Caki2 (cell line): ENCODE measurements at places on chromosomes 11 and 22. TPM values are rescaled to one million over a fixed set of nuclear protein-coding genes. Genes with fewer than 3 reads are reported as not detected.

Gene SYT7
- 0.41 and 2.0 TPM in 2 replicates for total RNA-seq

Gene KDM4D
- 0.30 and 4.1 TPM in 2 replicates for total RNA-seq

Gene PRDX5
- 258 and 341 TPM in 2 replicates for total RNA-seq

Gene ABTB2
- 6.0 and 6.3 TPM in 2 replicates for total RNA-seq

Gene OR8A1
- total RNA-seq: not detected in 2 replicates

Gene PLAAT5
- total RNA-seq: 0.87 and 2.3 TPM in 2 replicates

Gene APOC3
- total RNA-seq: not detected in 2 replicates

Gene MYOD1
- not detected in 2 replicates for total RNA-seq

Gene TSKU
- total RNA-seq: 48.6 and 48.9 TPM in 2 replicates

Gene TMEM86A
- total RNA-seq: 0.78 and 1.4 TPM in 2 replicates

Gene LSP1
- total RNA-seq: not detected in 2 replicates

Gene OR52H1
- total RNA-seq: not detected in 2 replicates

Gene SIRT3
- 24.4 and 25.1 TPM in 2 replicates for total RNA-seq

- DNase-seq: peak; percentile 74
Measured at GRCh38 chr22:28798810-28799605, 1.4 kb downstream of the XBP1 start.

- no peak for DNase-seq
Measured at GRCh38 chr22:45866126-45866645, 110.8 kb downstream of the WNT7B start.

DNA sequence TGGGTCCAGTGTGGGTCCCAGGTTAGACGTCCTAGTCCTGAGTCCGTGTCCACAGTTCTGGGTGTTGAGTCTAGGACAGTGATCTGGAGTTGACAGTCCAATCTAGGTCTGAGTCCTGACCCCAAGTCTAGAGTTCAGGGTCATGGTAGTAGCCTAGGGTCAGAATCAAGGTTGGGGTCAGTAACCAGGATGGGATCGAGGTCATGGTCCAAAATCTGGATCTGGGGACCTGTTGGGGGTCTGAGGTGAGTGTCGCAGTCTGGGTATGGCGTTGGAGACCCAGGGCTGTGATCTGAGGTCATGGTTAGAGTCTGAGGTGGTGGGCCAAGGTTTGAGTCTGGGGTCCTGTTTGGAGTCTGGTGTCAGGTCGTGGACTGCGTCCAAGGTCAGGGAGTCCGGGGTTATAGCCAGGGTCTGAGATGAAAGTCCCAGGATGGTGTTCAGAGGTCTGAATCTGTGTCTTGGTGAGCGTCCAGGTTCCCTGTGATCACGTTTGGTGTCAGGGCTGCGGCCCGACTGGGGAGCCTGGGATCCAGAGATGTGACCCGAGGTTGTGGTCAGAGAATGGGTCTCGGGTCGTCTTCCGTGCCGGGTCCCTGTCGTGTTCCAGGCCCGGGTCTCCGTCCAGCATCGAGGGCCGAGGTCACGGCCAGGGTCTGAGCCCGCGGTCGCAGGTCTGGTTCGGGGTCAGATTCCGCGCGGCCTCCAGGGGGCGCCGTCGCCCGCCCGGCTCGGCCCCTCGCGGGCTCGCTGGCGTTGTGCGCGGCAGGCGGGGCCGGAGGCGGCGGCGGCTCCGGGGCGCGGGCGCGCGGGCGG is 432 bp upstream of the GRK2 start:
- DNase-seq: peak; percentile 28

GRCh38 chr22:26606611-26607010 is 11.2 kb downstream of the CRYBB1 start:
- no peak for DNase-seq

DNA sequence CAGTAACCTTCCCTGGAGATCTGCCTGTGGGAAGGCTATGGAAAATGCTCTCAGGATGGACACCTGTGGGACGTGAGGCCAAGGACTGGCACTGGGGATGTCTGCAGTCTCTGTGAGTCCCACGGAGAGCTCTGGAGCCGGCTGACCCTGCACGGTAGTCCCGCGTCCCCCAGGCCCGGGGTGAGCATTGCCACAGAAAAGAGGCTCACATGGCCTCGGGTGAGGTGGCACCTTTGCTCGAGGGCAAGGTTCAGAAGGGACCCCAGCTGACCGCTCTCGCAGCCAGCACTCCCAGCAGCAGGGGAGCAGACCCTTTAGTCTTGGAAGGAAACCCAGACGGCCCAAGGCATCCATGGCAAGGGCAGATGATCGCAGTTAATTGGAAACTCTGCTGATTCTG is 9.0 kb downstream of the RTL6 start:
- DNase-seq: no peak

DNA sequence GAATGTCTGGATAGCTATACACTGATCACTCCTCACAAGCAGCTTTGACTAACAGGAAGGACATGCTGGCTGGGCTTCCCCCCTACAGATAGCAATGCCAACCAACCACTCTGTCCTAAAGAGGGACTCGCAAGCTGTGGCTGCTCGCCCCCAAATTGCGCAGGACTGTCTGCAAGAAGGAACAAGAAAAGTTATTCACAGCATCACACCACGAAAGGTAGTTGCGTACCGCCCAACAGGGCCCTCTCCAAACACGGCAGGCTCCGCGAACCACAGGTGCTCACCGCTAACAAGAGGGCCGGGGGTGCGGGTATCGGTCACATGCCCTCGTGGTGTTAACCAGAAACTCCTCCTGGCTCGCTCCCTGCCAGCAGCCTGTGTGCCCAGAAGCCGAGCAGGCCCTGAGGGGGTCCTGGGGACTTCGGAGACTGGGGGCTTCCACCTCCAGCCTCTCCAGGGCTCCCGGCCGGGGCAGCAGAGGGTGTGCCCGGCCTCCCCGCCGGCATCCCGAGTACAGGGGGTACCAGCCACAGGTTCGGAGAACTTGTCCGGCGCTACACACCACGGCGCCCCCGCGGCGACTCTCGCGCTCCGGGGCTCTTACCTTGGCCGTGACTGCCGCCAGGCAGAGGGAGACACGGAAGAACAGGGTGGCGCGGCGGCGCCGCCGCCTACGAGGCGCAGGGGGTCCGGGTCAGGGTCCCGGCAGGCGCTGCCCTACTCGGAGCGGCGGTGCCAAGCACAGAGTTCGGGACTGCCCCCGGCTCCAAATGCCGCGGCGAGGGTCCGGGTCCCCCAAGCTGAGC is 682 bp downstream of the LARGE1 start:
- peak; percentile 29 for DNase-seq

DNA sequence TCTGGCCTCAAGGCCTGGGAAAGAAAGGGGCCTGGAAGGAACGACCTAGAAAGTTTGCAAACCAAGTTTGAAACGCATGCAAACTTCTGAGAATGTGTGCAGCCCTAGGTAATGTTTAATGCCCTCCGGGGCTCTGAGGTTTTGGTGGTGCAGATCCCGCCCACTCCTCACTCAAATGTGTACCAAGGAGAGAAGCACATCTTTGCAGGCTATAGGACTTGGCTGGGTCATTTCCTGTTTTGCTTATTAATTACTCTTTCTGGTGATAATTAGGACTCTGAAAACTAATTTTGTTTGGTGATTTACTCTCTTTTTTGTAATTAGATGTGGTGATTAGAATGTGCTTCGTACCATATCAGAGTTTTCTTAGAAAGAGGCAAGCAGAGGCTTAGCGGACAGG is 625.9 kb upstream of the CADM1 start:
- DNase-seq: no peak

GRCh38 chr11:84097186-84097585 is 811.0 kb upstream of the CCDC90B start:
- DNase-seq: no peak

- DNase-seq: no peak
Measured at GRCh38 chr11:2799881-2800654, 85.5 kb downstream of the CDKN1C start.

GRCh38 chr11:33043221-33043830 is 4.0 kb downstream of the TCP11L1 start:
- no peak for DNase-seq

- no peak for DNase-seq
Measured at GRCh38 chr11:5369789-5370188, 13.8 kb upstream of the OR51M1 start.

DNA sequence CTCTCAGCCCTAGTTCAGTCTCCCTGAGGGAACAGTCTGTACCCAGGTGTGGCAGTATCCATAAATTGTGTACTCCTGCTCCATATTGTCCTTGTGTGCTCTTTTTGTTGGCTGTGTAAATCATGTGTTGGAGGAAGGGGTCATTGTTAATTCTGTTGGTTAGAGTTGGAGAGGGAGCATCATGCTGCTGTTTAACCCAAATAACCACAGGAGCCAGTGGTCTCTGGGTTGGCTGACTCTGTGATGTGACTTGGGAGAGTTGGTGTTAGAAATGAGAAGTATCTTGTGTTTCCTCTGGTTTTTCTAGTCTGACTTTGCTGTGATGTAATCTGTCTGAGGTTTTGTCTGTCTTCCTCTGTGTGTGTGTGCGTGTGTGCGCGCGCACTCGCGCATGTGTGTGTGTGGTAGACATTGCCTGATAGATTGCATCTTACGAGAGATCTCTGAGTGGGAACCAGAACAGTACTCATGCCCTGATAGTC is 30.5 kb downstream of the CTNND1 start:
- DNase-seq: no peak

DNA sequence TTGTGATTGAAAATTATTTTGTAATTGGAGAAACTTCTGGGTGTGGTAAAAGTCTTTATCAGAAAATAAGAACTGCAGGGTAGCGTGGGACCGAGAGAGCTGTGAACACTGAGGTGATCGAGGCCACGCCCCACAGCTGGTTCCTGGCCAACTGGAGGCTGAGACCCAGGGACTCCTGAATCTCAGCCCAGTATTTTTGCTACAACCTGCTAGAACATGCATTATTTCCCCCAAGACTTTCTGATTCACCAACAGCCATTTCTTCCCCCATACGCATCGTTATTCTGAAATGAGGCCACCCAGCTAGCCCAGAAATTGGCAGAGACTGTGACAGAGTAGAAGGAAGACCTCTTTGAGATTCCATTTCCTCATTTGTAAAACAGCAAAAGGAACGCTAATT is 3.4 kb upstream of the FGF19 start:
- DNase-seq: no peak

GRCh38 chr22:30435674-30436126 is 10.1 kb downstream of the MTFP1 start:
- no peak for DNase-seq

- DNase-seq: no peak
Measured at GRCh38 chr11:31636983-31637382, 127.4 kb downstream of the ELP4 start.
